Activated T-helper 1 cell treated with anti-CD3 and anti-CD28 coated beads, Interleukin-2, amount 50 U/mL, for 16 hours (primary cell): ENCODE measurements at places on chromosomes 13 and 19.
A peak's percentile ranks its signal among the peaks of the same experiment; 100 is the strongest.

DNA sequence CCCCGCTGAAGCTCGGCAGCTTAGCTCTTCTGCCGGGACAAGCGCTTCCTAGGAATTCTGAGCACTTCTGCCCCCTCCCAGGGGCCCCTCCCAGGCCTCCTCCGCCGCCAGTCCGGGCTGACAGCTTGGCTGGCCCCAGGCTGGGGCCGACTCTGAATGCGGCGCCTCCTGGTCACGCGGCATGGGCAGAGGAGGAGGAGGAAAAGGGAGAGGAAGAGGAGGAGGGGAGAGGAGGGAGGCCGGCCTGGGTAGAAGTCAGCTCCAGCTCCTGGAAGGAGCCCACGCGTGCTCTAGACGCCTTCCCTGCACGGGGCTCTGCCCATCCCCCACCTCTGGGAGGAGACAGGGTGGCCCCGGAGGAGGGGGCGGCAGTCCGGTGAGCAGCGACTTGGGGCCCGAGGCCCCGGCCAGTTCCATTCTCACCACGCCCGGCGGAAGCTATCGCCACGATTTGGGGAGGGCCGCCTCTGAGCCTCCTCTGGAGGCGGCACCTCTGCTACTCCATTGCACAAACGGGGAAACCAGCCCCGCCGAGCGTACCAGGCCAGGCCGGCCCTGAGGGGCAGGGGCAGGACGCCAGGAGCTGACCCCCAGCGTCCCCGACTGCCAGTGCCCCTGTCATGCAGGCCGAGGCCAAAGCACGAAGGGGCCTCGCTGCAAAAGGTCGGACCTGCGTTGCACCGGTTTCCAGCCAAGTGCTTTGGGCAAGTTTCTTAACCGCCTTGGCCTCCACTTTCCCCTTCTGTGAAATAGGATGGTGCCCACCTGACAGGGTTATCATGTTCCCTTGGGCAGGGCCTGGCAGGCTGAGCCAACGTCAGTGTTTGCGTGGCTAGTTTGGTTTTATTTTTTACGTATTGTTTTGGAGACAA, 31.6 kb downstream of the CCNE1 start:
- DNase-seq, result no peak

GRCh38 chr13:22757530-22758120, 423.2 kb upstream of the SGCG start:
- no peak for DNase-seq

DNA sequence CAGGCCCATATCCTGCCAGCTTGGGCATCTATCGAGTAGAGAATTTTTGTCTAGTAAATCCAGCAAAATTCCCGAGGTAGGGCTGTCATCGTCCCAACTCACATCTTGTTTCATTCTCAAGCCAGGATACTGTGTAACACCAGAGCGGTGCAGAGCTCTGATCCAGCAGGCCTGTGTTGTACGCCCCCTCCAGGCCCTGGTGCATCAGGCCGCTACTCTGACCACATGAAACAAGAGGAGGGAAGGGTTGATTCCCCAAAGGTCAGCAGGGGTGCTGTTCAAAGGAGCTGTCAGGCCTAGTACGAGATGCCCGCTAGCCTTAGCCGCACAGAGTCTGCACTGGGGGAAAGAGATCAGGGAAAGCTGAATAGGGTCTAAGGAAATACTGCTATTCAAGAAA, 276.0 kb downstream of the SLC7A1 start:
- no peak for DNase-seq

DNA sequence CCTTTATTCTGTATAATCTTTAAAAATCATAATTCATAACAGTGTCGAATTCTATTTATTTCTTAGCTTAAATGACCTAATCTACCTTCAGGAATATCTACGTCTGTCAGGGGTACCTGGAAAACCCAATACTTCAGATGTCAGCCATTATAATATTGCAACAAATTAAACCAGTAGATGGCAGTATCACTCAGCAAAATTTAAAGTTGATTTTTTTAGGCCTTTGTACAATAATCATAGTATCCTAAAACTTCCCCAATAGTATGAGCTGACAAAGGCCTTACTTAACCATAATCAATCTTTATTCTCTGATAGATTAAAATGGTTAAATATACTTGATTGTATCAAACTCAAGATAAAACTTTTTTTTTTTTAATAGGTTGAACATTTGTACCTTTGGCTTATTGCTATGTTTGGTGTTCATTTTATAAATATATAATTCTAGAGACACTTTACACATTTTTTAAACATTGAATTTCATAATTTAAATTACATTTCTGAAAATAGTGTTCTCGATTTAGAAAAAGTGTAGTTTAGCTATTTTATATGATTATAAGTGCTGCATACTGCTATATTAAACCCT, 830.2 kb upstream of the SPRY2 start:
- DNase-seq, result no peak

GRCh38 chr19:33248954-33249613, 23.4 kb upstream of the SLC7A10 start:
- no peak for DNase-seq

DNA sequence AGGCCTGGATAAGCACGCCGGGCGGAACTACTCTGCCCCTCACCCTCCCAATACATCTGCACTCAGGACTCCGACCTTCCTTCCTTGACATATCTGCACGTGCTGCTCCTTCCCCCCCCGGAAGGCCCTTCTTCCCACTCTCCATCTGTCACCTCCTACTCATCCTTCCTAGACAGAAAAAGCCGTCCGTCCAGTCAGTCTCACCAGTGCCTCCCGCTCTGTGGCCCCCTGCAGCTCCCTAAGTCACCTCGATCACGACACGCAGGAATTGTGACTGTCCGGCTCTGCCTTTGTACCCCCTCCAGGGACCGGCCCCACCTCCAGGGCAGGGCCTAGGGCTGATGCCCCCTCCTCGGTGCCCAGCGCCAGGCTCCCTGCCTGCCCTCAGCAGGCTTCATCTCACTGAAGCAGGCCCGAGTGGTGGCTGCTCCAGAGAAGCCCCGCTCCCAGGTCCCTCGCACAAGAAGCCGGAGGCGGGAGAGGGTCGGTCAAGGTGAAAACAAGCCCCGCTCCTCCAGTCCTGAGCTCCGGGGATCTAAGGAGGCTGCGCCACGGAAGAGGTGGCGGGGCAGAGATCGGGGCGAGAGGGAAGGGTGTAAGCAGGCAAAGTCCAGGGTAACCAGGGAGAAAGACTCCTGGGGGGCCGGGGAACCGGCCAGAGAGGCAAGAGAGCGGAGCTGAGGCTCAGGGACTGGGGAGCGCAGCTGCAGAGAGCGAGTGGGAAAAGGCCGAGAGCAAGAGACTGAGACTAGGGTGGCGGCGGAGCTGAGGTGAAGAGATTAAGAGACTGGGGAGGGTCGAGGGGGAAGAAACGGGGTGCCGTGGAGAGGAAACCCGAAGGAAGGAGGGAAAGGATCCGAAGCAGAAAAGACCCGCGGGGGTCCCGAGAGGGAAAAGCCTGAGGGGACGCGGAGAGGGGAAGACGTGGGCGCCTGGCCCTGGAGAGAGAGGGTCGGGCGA, 1.1 kb downstream of the PPP6R1 start:
- no peak for DNase-seq

DNA sequence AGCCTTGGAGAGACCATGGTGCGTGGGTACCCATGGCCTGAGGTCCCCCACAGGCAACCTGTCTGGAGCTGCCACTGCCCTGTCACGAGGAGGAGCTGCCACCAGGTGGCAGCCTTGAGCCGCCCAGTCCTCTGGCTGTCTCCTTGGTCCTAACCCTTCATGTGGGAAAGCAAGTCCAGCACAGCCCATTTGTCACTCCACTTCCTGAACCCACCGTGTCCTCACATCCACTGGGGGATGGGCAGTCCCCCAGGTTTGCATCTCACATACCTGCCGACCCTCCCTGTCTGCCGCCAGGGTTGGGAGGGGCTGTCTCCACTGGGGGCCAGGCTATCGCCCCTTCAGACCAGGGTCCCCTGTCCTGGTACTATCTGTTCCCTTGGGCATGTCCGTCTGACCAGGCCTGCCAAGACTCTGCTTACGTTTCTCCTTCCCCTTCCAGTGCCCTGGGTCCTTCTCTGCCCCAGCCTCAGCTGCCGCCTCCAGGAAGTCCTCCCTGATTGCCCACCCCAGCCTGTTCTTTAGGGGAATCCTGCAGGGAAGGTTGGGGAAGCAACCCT, 4.5 kb downstream of the FAM174C start:
- peak; percentile 66 for DNase-seq

DNA sequence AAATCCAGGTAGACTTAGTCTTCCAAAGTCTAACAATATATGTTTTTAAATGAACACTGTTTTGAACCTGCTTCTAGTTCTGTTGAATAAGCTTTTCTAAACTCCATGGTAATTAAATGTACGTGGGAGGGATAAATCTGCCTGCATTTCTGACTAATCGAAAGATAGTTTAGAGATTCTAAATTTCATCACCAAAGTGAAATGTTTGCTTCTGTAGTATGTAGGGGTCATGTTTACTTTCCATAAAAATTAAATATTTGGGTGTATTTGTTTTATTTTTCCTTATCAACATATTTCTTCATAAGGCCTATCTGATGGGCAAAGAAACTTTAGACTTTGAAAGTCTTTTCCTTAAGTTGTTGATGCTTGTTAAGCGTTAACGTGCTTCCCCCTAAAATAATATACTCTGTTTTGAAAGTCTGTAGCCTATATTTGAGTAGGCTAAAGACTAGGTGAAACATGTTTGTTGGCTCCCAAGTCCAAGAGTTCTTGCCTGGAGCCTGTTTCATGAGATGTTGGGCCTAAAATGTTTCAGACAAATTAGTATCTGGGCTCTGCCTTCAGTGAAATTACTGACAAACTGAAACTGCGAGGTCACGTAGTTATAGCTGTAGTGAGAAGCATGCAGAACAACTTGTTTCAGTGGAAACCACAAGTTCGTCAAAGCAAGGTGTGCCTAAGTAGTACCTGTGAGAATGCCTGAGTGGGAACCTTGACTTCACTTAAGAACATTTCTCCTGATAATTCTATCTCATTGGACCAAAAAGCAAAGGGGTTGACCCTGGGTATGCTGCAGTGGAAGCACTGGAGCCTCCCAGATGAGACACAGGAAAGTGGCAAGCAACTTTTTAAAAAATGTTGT, 126.2 kb downstream of the LMO7 start:
- no peak for DNase-seq
